ENCODE measurements at places on chromosomes 6 and 20.

- no peak for DNase-seq
Observed at GRCh38 chr6:31379850-31380249, 22.9 kb upstream of the HLA-B start.

DNA sequence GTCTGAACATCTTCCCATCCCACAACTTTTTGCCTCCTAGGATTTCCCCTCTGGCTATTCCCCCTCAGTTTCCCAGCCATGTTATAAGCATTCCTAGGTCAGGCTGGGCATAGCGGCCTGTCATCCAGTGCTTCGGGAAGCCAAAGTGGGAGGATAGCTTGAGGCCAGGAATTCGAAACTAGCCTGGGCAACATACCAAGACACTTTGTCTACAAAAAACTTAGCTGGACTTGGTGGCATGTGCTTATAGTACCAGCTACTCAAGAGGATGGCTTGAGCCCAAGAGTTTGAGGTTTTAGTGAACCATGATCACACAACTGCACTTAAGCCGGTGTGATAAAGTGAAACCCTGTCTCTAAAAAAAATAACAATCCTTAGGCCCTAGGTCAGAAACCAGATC, 447.4 kb downstream of the KIF16B start:
- no peak for DNase-seq

GRCh38 chr20:1415667-1416468, 23.0 kb upstream of the FKBP1A start:
- DNase-seq: no peak

GRCh38 chr20:3239026-3239866, at the start of gene SLC4A11:
SLC4A11 (minus strand) TSS chr20:3239190; CDS start chr20:3239137, 53 bp downstream.
- no peak for DNase-seq

DNA sequence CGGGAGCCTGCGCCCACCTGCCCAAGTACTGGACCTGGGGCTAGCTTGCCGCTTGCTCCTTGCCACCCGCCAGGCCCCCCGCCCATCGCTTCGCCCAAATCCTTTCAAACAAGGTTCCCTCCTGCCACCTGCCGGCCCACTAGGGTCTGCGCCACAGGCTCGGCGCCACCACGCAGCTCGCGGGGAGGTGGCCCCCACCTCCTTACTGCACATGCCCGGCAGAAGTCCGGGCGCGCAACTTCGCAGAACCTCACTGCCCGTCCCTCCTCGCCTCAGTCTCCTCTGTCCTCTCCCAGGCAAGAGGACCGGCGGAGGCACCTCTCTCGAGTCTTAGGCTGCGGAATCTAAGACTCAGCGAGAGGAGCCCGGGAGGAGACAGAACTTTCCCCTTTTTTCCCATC, 11.2 kb downstream of the GNAS-AS1 start:
- DNase-seq: peak; percentile 13

DNA sequence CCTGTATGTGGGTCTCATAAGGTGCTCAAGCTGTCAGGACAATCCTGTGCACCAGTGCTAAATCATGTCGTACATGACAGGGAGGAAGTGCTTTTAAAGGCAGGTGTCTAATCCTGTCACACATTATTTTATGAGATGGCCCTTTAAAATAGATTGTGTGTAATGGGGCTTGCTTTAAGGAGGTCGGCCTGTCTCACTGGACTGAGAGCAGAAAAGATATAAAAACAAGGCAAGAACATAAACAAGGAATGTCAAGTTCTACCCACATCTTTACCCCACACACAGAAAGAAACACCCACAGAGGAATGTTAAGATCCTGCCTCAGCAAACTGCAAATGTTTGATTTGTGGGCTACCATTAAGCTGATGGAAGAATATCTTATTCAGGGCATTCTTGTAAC, 279.0 kb downstream of the FOXA2 start:
- DNase-seq: no peak

- DNase-seq: no peak
Observed at GRCh38 chr6:85911067-85911466, 268.4 kb upstream of the SYNCRIP start.

GRCh38 chr6:55276745-55277530, 50.3 kb upstream of the GFRAL start:
- DNase-seq: no peak

DNA sequence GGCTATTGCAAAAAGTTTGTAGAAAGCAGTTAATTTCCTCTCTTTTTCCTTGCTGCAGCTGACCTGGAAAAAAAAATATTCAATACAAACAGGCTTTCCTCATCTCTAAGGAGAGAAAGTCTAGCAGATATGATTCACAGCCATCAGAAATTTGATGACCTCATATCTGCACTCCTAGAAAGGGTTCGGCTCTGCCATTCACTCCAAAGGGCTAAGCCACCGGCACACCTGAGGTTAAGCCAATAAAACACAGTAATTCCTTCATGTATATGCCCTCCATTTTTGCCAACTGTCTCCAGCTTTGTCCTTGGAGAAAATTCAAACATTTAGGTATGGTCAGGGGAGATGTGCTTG, 18.7 kb upstream of the LY86 start:
- no peak for DNase-seq

DNA sequence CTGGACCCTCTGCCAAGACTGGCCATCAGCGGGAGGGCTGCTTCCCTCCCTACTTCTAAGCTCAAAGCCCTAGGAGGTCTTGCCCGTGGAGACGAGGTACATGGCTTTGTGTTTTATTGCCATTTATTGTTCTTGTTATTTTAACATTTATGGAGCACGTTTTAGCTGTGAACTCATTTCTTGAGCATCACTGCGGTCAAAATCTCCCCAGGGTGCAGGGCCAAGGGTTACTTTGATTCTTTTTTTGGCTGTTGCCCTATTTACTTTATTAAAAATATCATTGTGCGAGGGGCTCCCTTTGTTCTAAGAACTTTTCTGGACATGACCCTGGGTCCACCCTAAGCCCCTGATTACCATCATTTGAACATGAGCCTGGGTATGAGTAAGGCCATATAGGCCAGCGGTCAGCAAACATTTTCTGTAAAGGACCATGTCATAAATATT, 51.6 kb downstream of the EYA2 start:
- no peak for DNase-seq

GRCh38 chr20:6632187-6632586, 135.3 kb upstream of the BMP2 start:
- DNase-seq: no peak

- DNase-seq: no peak
Observed at GRCh38 chr20:36472637-36473090, 68.7 kb upstream of the MYL9 start.

GRCh38 chr6:99349171-99350141, at the start of gene FAXC:
FAXC (minus strand) TSS chr6:99349674; CDS start chr6:99349372, 302 bp downstream.
- no peak for DNase-seq

DNA sequence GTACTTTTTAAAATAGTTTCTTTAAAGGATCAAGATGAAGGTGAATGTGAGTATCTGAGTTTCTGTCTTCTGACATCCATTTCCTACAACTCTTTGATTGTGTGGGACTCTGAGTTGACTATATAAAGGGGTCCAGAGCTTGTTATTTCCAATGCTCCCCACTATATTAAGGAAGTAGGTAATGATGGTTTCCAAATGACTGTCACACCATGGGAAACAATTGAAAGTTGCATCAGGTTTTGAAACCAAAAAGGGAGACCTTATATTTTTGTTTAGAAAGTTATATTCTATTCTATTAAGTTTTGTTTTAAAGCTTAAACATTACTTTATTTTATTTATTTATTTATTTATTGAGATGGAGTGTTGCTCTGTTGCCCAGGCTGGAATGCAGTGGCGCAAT, 11.2 kb downstream of the CASS4 start:
- DNase-seq: no peak

- DNase-seq: no peak
Observed at GRCh38 chr6:101517632-101518031, 124.1 kb downstream of the GRIK2 start.

- peak; percentile 31 for DNase-seq
Observed at GRCh38 chr20:34037121-34037520, 43.4 kb downstream of the RALY start.

DNA sequence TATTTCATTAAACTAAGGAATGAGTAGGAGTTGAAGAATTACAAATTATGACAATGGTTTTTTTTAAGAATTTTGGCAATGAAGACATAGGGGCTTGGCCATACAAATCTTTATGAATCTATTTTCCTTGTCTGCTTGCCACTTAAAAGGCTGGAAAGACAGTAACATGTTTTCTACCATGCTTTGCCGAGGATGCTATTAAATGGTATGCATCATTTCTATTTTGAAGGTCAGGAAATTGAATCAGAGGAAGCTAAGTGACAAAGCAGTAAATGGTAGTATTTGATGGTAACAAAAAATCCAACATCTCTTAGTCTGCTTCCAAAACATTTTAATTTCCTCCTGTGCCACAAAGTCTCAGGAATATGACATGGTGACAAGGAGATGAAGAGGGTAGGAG, 287.2 kb downstream of the RFPL4B start:
- no peak for DNase-seq

DNA sequence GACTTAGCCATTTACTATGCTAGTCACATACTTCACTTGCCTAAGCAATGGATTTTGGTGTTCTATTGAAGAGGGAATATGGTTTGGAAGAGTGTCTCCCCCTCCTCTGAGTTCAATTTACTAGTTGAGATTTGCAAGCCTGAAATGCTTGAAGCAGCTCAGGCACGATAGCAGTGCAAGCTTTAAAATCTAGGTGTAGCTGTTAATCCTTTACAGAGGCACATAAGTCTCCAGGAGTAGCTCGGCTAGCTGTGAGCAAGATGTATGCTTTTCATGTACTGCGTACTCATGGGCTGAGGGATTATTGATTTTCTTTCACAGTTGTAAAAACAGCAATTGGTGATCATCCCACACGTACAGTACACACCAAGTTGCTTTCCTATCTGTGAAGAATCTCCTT, 726 bp downstream of the FLRT3 start:
- no peak for DNase-seq

GRCh38 chr6:150301846-150302519, 66.8 kb upstream of the IYD start:
- no peak for DNase-seq

DNA sequence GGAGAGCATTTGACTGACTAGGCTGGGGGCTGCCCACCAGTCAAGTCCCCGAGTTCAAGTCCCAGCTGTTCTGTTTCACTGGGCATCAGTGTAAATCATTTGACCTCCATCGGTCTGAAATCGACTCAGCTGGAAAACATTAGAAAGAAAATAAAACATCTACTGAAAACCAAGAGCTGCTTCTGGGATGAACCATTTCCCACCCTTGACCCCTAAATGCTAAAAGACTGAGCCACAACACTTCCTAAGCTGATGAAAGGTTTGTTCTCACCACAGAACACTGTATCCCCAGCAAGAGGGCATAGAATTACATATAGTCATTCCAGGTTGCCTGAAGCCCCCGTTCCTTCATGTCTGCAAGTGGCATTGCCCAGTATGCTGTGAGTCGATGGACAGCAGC, 237.0 kb upstream of the TAB2 start:
- no peak for DNase-seq

- no peak for DNase-seq
Observed at GRCh38 chr20:47720636-47721427, 64.4 kb downstream of the SULF2 start.

DNA sequence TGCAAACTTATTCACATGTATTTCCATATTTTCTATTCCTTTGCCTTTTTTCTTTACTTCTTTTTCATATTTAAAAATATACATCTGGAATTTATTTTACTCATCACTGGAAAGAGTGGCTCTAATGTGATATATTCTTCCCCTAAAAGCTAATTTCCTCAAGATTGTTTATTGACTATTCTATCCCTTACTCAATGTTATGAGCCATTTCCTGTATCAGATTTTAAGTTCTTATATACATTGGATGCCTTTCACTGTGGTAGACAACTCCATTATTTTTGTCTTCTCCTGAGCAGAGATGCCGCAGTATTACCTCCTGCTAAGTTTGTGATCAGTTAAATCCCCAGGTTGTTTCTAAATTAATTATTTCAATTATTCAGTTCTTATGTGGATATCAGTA, 418.4 kb upstream of the JAG1 start:
- no peak for DNase-seq

DNA sequence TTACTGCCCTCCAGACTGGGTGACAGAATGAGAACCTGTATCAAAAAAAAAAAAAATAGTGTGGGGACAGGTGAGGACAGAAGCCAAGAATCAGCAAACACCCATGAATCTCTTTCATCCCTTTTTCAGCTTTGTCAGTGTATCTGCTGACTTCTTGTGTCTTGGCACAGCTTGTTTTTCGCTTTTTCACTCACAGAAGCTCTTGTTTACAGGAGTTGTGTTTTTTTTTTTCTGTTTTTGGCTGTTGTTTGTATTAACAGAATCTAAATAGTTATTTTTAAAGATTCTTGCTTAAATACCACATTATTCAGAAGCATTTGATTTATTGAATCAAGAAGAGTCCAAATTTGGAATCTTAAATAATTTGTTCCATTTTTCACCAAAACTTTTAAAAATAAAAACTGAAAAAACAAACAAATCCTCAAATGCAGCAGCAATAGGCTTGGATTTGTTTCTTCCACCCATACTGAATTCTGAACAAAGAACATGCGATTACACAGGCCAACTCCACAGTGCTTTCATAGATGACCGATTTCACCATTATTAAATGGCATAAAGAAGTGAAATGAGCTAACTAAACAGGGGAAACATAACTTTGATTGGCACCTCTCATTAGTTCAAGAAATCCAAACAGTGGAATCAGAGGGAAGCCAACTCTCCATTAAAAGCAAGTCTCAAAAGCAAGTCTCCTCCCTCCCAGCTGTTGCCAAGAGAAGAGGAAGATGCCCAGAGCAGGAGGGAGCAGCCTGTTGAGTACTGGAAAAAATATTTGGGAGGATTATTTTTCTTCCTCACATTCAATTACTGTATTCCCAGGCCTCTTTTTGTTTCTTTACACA, 27.2 kb upstream of the GPR63 start:
- no peak for DNase-seq

GRCh38 chr6:24833711-24834386, 35.1 kb upstream of the ARMH2 start:
- DNase-seq: no peak

DNA sequence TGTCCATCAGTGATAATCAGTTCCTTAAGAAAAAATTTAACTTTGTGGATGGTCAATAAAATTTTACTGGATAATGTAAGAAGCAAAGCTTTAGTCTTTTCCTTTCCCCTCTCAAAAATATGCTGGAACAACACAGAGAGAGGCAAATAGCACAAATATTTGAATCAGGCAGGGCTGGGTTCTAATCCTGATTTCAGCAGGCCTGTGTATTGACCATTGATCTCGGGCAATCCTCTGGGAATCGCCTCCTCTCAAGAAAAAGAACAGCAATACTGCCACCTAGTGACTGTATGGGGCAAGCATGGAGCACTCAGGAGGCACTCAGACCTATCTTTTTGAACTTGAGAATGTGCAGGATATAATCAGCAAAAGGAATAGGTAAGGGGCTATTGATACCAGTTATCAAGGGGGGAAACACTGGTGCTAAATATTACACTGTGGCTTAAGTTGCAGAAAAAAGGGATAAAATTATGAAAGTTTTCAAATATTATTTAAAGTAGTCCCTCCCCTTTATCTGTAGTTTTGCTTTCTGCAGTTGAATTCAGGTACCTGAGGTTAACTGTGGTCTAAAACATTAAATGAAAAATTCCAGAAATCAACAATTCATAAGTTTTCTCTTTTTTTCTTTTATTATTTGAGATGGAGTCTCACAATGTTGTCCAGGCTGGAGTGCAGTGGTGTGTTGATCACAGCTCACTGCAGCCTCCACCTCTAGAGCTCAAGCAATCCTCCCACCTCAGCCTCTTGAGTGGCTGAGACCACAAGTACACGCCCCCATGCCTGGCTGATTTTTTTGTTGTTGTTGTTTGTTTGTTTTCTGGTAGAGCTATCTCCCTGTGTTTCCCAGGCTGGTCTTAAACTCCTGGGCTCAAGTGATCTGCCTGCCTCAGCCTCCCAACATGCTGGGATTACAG, 91.8 kb upstream of the NHSL1 start:
- DNase-seq: no peak
